ENCODE measurements at places on chromosomes 16 and 17. TPM values are rescaled to one million over a fixed set of nuclear protein-coding genes. Genes with fewer than 3 reads are reported as not detected.

- no peaks in the 10 kb centered on the region for H3K27me3 ChIP-seq
- no peak overlapping the region for H3K4me3 ChIP-seq
- peak; percentile 35 for DNase-seq
- no peaks in the 10 kb centered on the region for H3K36me3 ChIP-seq
Measured at GRCh38 chr17:33779234-33779591, 475.9 kb upstream of the CCL2 start.

GRCh38 chr17:28404812-28405570, 1.0 kb downstream of the SLC46A1 start:
- H3K4me1 ChIP-seq: peaks cover 6% of the 10 kb centered on the region
- H3K36me3 ChIP-seq: no peaks in the 10 kb centered on the region
- no peak overlapping the region for H3K27ac ChIP-seq
- no peak for DNase-seq
- H3K27me3 ChIP-seq: peaks cover 2% of the 10 kb centered on the region

- no peak for DNase-seq
- H3K4me1 ChIP-seq: no peaks in the 10 kb centered on the region
- H3K27me3 ChIP-seq: peaks cover 3% of the 10 kb centered on the region
- H3K27ac ChIP-seq: no peak overlapping the region
Measured at GRCh38 chr16:81888520-81889394, 109.7 kb downstream of the PLCG2 start.

DNA sequence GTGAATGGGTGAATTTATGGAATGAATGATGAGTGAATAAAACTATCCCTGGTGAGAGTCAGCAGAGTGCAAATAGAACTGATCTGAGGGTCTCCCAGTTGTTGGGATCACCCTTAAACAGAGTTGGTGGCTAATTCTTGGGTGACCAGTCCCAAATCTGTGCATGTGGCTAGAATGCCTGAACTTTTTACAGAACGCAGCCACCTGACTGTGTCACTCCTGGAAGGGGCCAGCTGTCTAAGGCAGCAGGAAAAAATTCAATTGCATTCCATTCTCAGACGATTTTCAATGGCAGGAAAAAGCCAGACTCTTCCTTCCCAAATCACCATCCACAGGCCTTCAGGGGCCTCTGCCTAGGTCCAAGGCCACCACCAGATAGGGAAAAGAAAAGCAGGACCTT, 43.5 kb downstream of the BEAN1 start:
- no peak for DNase-seq
- no peaks in the 10 kb centered on the region for H3K36me3 ChIP-seq
- no peak overlapping the region for H3K4me3 ChIP-seq
- H3K27me3 ChIP-seq: peaks cover 5% of the 10 kb centered on the region
- H3K27ac ChIP-seq: no peak overlapping the region

- H3K36me3 ChIP-seq: no peaks in the 10 kb centered on the region
- no peak overlapping the region for H3K27ac ChIP-seq
- peaks cover 17% of the 10 kb centered on the region for H3K4me1 ChIP-seq
- DNase-seq: no peak
- no peaks in the 10 kb centered on the region for H3K27me3 ChIP-seq
- H3K4me3 ChIP-seq: no peak overlapping the region
Measured at GRCh38 chr16:67264277-67264676, 15.1 kb upstream of the PLEKHG4 start.

DNA sequence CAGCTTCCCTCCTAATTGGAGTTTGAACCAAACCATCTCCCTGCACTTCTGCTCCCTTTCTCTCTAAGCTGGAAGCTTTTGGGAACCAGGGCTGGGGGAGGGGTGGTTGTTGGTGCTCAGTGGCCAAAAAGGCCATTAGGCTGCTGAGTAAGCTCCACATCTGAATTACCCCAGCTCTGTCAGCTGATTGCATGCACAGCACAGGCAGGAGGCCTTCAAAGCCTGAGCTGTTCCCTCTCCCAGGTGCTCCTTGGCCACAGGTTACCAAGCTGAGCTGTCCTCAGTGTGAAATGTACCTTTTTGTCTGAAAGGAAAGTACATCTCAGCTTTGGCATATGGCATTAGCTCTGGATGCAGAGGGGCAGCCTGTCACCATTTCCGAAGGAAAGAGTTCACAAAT, 6.2 kb upstream of the TBKBP1 start:
- H3K27me3 ChIP-seq: no peaks in the 10 kb centered on the region
- peaks cover 21% of the 10 kb centered on the region for H3K4me1 ChIP-seq
- H3K36me3 ChIP-seq: peaks cover 28% of the 10 kb centered on the region
- no peak for DNase-seq
- no peak overlapping the region for H3K4me3 ChIP-seq

DNA sequence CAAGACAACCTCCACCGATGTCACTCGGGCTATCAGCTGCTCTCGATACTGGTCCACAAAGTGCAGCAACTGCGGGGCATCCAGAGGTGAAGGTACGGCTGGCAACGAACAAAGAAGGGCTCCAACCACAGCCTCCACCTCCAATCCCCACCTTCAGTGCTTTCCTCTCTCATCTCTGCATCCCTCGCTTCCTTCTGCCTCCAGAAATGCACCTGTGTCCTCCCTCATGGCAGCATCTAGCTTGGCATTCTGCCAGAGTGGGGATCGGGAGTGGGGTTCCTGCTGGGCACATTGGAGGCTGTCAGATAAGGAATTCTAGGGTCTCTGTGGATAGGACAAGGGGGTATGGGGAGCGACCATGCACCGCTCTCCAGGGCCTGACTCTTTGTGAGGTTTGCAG, 28.6 kb downstream of the MIS12 start:
- no peak overlapping the region for H3K4me3 ChIP-seq
- peaks cover 14% of the 10 kb centered on the region for H3K4me1 ChIP-seq
- H3K27ac ChIP-seq: peak overlapping the region; percentile 78
- DNase-seq: no peak
- no peaks in the 10 kb centered on the region for H3K27me3 ChIP-seq
- H3K36me3 ChIP-seq: no peaks in the 10 kb centered on the region

DNA sequence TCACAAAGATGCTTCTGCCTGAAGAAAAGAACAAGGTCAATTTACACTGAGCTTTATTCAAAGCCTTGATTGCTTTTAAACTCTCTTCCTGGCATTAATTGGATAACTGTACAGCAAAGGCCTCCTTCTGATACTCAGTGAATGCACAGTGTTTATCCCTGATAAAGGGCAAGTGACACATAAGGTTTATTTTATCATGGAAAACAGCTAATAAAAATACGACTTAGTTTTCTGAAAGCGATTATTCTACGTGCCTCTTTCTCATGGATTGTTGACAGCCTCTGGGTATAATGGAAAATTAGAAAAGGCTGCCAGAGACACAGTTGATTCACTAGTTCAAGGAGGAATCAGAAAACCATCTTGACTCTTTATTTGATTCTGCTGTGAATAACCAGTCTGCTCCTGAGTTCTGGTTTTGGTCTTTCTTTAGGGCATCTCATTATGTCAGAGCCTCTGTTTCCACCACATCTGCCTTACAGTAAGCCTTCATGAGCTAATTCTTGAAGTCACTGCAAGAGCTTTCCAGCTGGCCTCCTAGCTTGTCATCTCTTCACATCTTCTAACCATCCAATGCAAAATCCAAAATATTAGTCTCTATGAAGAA, 212.9 kb downstream of the CNTNAP4 start:
- H3K4me1 ChIP-seq: no peaks in the 10 kb centered on the region
- no peaks in the 10 kb centered on the region for H3K27me3 ChIP-seq
- no peaks in the 10 kb centered on the region for H3K36me3 ChIP-seq
- H3K4me3 ChIP-seq: no peak overlapping the region
- no peak for DNase-seq
- H3K27ac ChIP-seq: no peak overlapping the region

GRCh38 chr17:2932946-2933345, 130.5 kb downstream of the OR1D5 start:
- no peak for DNase-seq
- H3K4me3 ChIP-seq: no peak overlapping the region
- peaks cover 3% of the 10 kb centered on the region for H3K4me1 ChIP-seq
- H3K27ac ChIP-seq: no peak overlapping the region
- H3K27me3 ChIP-seq: peaks cover 7% of the 10 kb centered on the region

- H3K4me3 ChIP-seq: no peak overlapping the region
- no peaks in the 10 kb centered on the region for H3K36me3 ChIP-seq
- H3K4me1 ChIP-seq: no peaks in the 10 kb centered on the region
- DNase-seq: no peak
- no peaks in the 10 kb centered on the region for H3K27me3 ChIP-seq
Measured at GRCh38 chr16:22417019-22417418, 42.6 kb upstream of the CDR2 start.

- H3K4me3 ChIP-seq: no peak overlapping the region
- peaks cover 2% of the 10 kb centered on the region for H3K27me3 ChIP-seq
- H3K27ac ChIP-seq: no peak overlapping the region
- DNase-seq: no peak
Measured at GRCh38 chr16:73615071-73615940, 567.4 kb upstream of the ZFHX3 start.

- DNase-seq: peak; percentile 96
- H3K4me3 ChIP-seq: no peak overlapping the region
- peaks cover 20% of the 10 kb centered on the region for H3K4me1 ChIP-seq
- H3K27ac ChIP-seq: peak overlapping the region; percentile 72
Measured at GRCh38 chr16:57815987-57816745, 13.9 kb upstream of the KIFC3 start.

The C16orf92 gene
- total RNA-seq: not detected

The HSF5 gene
- not detected for total RNA-seq

The CLDN7 gene
- 4.6 TPM for total RNA-seq

The MYO15A gene
- total RNA-seq: 0.32 TPM
